Epithelial cell of esophagus (primary cell): ENCODE measurements at places on chromosomes 2 and 18.

- peak; percentile 74 for DNase-seq
Measured at GRCh38 chr2:208250388-208250787, 4.5 kb downstream of the IDH1 start.

DNA sequence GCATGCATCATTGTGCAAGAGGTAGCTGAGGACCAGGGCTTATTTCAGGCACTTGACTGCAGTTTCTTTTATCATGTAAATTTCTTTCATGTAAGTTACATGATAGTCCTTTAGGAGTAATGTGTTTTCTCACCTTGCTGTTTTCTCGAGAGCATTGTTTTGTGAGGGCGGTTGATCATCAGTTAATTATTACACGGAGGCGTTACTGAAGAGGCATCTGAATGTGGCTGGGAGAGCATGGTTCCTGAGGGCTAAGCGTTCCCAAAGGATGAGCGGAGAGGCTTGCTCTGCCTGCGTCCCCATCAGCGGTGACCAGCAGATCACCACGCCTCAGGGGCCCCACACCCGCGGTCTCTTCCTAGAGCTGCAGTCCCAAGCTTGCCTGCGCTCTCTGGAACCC lies 156.1 kb upstream of the NFATC1 start:
- no peak for DNase-seq

GRCh38 chr2:3458396-3459184 lies 60.7 kb downstream of the ADI1 start:
- DNase-seq: no peak

- DNase-seq: no peak
Measured at GRCh38 chr2:24672589-24672988, 120.6 kb downstream of the PTRHD1 start.

GRCh38 chr2:68800027-68800401 lies 65.4 kb downstream of the ARHGAP25 start:
- no peak for DNase-seq

GRCh38 chr2:47226923-47227220 lies 71.8 kb upstream of the STPG4 start:
- no peak for DNase-seq

- DNase-seq: no peak
Measured at GRCh38 chr18:58716060-58716756, 44.9 kb downstream of the MALT1 start.

GRCh38 chr18:64699081-64699480 lies 550.2 kb upstream of the LINC00305 start:
- DNase-seq: no peak

GRCh38 chr2:229539628-229540027 lies 174.7 kb downstream of the DNER start:
- peak; percentile 71 for DNase-seq

GRCh38 chr18:78812067-78812466 lies 167.6 kb upstream of the SALL3 start:
- DNase-seq: no peak

GRCh38 chr2:148259674-148260073 lies 238.8 kb downstream of the MBD5 start:
- DNase-seq: peak; percentile 91

DNA sequence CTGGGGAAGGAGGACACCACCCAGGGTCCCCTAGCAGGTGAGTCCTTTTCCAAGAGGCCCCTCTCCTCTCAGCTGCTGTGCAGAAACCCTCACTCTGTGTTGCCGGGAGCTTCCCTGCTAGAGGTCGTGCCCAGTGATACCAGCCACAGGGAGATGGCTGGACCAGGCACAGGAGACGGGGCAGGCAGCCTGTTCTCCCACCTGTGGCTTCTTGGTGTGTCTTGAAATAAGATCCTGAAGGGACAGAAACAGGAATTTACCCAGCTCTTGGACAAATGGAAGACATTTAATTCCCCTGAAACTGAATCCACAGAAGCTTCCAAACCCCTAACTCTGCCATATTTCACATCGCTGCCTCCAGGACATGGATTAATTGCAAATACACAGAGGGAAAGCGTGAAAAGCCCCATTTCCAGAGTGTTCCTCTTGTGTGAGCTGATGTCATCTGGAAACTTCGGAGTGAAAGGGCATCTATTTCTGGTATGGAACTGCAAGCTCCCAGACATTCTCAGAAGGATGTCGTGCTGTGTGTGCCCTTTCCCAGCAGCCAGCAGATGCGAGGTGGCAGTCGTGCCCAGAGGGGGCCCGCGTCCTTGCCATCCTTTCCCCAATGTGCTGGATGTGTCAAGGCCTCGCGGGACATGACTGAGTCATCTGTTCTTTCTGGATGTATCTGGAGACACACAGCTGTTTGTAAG lies 177.7 kb downstream of the SEPTIN10 start:
- peak; percentile 10 for DNase-seq

- no peak for DNase-seq
Measured at GRCh38 chr2:69061525-69061924, 48.5 kb downstream of the ANTXR1 start.

GRCh38 chr2:200681697-200682096 lies 95.9 kb downstream of the AOX1 start:
- DNase-seq: no peak

DNA sequence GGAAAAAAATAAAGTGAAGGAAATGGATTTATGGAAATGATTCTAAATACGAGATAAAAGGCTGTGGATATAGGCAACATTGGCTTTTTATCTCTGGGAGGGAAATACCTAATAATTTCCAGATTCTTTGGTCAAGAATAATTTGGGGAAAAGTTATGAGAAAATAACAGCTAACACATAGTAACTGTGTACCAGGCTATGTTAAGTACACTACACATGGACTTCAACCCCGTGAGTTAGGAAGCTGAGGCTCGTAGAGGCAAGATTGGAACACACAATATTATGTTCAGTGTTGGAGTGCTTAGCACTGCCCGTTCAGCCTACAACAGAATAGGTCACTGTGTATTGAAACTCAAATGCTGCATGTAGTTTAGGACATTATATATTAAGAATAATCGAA lies 34.3 kb upstream of the GPD2 start:
- no peak for DNase-seq

GRCh38 chr2:74496997-74497776 lies 2.2 kb downstream of the LBX2 start:
- DNase-seq: no peak

- no peak for DNase-seq
Measured at GRCh38 chr18:43949291-43949690, 672.0 kb upstream of the SYT4 start.

GRCh38 chr2:229344151-229344551 lies 73.1 kb upstream of the PID1 start:
- DNase-seq: peak; percentile 95

DNA sequence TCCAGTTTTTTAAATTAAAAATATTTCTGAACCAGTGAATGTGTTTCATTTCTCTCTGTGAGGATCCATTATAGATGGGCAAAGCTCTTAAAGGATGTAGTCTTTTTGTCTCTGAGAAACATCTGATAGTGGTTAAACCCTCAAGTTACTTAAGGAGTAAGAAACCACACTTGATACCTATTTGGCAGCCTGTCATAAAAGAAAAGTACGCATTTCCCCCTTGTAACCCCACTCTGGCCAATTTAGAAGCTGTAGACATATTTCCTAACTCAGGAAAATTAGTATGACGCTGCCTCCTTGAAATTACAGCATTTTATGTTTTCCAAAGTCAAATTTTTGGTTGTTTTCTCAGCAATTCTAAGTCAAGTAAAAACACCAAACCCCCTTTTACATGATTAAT lies 2.0 kb downstream of the STAT4 start:
- DNase-seq: no peak

DNA sequence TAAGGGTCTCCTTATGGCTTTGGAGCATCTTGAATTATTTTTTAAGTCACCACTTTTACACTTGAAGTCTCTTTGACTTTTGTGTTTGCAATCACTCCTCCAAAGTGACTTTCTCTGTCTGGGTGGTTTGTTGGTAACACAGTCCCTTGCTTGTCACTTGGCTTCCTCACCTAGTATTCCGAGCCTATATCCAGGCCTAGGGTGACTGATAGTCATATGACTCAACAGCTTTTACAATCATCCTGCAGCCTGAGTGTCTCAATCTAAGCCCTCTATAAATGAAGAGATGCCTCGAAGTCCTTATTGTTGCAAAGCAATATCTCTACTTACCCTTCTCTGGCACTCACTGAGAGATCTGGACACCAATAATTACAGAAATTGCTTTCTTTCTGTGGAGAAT lies 53.9 kb upstream of the SETBP1 start:
- DNase-seq: peak; percentile 50

GRCh38 chr2:25809646-25810045 lies 68.6 kb downstream of the ASXL2 start:
- DNase-seq: no peak

DNA sequence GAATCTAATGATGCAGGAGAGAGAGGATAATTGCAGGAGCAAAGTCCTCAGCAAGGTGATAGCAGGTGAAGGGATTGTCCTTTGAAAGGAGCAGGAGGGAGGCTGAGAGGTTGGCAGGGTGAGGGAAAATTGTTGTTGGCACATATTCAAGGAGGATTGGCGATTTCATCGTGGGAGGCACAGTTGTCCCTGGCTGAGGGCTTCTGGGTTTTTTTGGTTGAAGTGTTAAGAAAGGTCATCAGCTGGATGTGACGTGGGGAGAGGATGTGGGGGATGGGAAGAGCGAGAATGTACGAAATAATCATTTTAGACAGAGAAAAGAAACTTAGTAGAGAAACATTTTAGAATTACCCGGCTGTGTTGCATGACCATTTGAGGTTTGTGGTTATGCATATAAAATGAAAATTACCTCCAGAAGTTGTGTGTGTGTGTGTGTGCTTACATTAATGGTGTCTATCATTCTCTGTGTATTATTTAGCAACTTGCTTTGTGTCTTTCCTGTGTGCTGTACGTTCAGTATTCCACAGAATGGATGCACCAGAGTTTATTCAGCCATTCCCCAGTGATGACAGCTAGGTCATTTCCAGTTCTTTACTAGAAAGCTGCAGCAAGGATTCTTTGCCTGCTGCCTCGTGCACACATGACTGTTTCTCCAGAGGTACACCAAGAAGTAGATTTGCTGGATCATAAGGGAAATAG lies 67.6 kb downstream of the SDC1 start:
- no peak for DNase-seq

GRCh38 chr2:66233981-66234380 lies 200.9 kb upstream of the MEIS1 start:
- no peak for DNase-seq

DNA sequence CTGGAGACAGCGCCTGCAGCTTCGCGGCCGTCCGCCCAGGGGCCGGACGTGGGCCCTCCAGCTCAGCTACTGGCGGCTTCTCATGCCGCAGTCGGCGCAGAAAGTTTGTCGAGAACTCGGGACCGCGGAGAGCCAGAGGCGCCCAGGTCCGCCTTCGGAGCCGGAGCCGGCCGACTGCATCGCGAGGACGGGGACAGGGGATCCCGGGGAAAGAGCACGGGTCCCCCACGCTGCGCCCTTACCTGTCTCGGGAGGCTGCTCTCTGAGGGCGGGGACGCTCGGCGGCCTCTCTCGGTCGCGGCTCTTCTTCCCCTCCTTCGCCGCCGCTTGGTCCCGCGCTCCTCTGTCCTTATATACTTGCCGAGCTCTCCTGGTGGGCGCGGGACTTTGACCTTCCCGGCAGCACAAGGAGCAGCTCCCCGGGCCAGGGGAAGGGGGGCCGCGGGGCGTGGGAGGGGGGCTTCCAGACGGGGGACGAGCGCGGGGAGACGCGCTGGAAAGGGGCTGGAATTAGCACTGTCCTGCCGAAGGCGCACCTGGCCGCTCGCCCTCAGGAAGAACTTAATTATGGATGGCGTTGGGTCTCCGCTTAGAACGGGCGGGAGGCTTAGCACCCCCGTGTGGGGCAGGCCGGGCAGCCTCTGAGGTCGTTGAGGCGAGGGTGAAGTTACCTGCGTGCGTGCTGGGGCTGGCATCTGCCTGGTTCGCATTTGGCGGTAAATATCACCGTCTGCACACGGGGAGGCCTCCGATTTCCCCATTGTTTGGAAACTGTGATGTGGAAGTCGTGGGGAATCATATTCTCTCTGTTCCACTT lies at the start of gene POMC:
Gene POMC, minus strand, starts transcription at position 325 of the 817 bp plus-strand sequence. CDS start 3,808 bp downstream, outside the sequence.
- peak; percentile 33 for DNase-seq

DNA sequence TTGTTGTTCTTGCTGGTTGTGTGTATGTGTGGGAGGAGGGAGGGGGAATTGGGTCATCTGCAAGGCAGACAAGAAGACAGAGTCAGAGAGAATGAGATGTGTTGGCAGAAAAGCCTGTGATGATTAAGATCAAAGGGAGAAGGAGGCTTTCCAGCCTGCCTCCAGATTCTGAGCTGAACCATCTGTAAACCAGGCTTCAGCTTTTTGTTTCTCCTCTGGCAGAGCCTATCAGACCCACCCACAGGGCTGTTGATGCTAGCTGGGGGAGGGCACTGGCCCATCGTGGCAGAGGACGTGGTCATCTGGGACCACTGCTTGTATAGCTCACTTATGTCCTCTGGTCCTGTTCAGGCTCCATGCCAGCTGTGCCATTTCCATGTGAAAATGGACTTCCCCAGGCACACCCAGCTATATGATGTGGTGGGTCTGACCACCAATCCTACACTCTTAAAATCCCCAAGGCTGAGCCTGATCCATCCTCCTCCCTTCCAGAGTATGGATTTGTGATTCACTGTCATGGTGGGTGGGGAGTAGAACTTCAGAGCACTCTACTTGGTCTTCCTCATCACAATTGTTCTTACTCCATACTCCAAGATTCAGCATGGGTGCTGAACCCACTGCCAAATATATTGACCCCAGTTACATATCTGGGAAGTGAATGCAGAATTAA lies 27.8 kb upstream of the COL6A3 start:
- DNase-seq: peak; percentile 21

DNA sequence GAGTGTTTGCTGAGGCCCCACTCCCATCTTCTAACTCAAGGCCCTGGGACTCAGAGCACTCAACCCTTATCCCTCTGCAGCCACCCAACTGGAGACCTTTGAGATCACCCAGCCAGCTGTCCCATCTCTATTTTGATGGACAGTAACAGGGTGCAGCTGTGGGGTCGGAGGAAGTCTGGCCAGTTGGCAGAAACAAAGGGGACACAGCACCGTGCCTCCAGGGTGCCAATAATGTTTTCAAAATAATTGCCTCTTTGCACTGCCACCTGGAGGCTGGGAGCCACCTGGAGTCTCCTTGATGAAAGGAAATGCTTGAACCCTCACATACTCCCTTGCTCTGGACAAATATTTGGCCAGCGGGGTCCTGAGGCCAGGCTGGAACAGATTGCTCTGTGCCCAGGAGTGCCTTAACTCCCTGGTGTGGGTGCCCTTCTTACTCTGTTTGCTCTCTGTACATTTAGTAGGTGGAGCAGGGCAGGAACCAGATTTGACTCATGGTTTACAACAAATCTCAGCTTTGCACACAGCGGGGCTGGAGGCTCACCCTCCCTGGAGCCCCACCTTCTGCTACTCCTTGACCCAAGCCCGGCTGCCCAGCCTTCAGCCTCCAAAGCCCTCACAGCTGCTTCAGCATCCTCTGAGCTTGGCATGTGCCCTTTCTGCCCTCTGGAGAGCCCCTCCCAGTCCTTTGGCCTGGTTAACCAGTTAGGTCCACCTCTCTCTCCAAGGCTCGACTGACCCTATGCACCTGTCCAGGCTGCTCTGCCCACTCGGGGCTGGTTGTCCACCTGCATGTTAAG lies 17.2 kb downstream of the MAL start:
- no peak for DNase-seq

- DNase-seq: no peak
Measured at GRCh38 chr2:71934320-71934593, 213.4 kb downstream of the CYP26B1 start.
